ENCODE measurements at places on chromosomes 6 and 20.
A peak's percentile ranks its signal among the peaks of the same experiment; 100 is the strongest.

DNA sequence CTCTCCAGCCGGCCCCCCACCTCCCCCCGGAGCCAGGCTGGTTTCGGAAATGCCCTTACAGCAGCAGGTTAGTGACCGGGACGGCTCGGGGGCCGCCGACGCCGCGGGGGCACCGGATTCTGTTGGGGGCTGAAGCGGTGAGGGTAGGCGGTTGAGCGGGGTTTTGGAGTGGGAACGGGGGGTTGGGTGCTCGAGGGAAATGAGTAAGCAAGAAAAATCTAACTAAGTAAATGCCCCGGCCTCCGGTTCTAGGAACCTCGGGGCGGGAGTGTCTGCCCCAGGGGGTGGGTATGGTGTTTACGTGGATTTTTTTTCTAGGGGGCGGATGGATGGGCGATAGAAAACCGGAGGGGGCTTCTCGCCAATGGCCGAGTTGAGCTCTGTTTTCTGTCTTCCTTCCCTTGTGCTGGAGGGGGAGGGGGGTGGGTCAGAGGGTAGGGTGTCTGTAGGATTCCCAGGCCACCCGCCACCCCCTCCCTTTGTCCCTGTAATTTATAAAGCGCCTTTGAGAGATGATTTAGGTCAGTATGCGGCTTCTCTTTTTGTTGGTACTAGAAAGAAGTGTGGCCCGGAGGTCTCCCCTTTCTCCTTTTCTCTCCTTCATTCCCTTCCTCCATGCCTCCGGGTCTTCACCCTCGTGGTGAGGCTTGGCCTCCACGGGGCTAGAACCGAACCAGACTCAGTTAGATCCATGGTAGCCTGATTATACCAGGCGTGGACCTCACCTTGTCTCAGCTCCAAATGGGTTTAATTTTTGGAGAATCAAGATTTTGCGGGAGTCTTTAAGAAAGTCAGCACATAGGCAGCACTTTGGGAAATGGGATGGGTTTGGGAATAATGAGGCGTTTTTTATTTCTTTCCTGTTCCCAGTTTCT, 2.3 kb downstream of the E2F3 start:
- peak; percentile 77 for DNase-seq

DNA sequence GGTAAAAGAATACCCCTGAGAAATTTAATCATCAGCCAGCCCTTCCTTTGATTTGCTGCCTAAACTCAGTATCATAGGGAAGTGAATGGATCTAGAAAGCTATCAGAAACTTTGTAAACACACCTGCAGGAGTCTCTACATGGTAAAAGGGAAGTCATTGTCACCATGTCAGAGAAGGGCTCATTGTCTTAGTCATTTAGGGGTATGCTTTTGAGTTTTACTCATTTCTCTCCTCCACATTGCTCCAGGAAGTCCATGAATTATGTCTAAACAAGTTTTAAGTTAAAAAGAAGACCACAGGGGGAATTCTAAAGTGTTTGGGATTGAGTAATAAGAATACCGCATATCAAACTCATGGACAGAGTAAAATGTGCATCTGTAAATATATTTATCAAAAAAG, 2.5 kb downstream of the SLC17A1 start:
- no peak for DNase-seq

- no peak for DNase-seq
Observed at GRCh38 chr20:50317609-50318008, 127.0 kb downstream of the CEBPB start.

GRCh38 chr6:14066782-14067406, 50.7 kb upstream of the CD83 start:
- DNase-seq: peak; percentile 88

- no peak for DNase-seq
Observed at GRCh38 chr6:134331256-134331655, 13.3 kb upstream of the SGK1 start.

DNA sequence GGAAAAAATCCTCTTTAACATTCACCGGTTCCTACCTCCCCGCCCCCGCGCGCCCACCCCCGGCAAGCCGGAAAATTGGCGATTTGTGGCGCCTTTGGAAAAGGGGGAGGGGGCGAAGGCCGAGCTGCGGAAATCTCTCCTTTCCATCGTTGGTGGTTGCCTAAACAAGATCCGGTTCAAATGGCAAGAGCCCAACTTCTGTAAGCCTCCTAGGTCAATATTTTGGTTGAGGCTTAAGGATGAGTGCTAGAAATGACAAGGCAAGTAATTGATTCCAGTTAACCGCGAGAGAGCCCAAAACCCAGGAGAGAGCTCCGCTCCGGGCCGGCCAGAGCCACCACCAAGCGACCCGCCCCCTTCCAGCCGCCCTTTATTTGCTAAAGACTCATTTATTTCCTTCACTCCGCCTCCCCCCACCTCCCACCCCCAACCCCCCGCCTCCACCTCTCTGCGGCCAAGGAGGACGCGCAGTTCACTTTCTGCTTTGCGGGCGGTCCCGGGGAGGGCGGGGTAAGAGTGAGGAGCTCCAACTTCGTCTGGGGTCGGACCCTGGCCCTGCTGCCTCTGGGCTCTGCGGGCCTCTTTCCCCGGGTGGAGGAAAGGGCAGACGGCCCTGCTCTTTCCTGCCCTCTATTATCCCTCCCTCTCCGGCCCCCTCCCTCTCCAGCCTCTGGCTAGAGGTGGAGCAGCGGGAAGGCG, 838 bp upstream of the NKX2-2 start:
- no peak for DNase-seq

GRCh38 chr6:26439151-26440125, 866 bp upstream of the BTN3A3 start:
- DNase-seq: no peak

DNA sequence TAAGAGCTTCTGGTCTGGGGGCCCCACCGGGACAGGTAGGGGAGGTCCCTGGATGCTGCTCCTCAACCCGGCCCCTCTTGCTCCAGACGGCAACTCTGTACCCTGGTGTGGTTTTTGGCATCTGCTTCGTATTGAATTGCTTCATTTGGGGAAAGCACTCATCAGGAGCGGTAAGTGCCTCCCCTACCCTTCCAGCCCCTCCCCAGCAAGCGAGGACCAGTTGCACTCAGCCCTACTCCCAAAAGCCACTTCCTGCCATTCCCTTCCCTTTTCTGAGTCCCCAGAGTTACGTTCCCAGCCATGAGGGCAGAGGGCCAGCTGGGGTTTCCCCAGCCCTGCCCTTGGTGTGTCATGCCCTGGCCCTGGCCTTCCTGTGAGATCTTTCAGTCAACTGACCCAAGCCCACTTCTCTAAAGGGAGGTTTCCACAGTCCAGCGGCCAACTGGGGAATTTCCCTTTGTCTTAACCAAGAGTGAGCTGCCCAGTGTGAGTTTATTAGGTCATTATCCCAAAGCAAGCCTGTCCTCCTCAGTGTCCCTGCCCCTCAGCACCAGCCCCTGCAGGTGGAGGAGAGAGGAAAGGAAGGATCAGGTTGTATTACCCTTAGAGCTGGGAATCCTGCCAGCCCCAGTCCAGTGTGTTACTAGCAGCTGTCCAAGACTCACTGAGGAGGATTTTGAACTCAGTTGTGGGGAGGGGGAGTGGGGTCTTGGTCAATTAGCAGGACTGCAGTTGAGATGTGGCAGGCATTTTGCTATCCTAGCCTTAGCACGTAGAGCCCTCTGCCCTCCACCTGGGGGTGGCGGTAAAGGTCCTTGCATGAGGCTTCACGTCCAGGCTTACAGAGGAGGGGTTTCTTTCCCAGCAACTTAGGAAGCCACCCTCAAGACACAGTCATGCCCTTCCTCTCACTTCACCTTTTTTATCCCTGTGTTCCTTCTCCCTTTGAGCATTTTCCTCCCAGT, 45.8 kb downstream of the TM9SF4 start:
- DNase-seq: peak; percentile 97

DNA sequence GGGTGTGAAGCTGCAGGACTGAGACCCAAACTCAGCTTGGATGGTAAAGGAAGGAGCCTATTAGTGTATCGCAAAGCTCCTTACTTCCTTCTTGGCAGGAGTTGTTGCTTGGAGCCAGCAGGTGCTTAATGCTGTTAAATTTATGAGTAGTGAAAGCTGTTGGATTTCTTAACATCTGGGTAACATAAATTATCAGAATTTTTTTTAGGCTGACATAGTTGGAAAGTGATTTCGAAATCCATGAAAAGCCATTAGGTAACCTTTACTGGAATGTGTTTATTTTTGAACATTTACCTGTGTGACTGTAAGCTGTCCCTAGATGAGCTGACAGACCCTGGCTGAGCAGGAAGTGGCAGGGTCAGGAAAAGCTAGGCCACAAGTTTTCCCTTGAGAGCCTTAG, 470.4 kb upstream of the SLC35B3 start:
- DNase-seq: no peak

- no peak for DNase-seq
Observed at GRCh38 chr6:131001945-131002660, 60.9 kb downstream of the EPB41L2 start.

- no peak for DNase-seq
Observed at GRCh38 chr20:9668381-9668780, 154.0 kb downstream of the LAMP5 start.

DNA sequence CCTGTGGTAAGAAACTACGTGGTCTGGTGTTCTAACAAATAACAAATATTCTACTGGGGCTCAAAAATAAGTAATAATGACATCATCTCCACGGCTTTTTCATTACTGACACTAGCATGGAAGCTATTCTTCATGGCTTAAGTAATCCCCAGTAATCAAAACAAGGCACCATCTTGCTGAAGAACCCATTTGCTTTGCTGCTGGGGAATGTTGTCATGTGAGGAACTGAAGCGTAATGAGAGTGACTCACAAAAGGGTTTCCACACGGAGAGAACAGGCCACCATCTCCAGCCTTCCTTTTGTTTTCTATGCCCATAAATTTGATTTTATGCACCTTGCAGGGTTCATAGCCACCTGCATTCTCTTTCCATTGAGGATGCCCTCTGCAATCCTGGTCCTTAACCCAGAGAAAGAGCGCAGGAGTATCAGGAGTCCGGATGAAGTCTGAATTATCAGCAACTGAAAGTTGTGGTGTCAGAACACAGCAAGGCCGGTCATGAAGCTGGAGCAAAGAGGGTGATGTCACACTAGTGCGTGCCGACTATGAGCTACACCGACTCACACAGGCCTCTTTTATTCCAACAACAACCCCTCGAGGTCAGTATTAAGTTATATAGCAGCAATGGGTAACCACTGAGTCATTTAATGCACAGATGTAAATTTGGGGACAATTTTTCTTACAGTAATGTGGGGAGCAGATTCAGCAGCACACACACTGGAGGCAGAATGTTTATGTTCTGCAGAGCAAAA, 173.7 kb upstream of the SSTR4 start:
- peak; percentile 33 for DNase-seq

- no peak for DNase-seq
Observed at GRCh38 chr6:23243854-23244253, 674.5 kb downstream of the HDGFL1 start.

DNA sequence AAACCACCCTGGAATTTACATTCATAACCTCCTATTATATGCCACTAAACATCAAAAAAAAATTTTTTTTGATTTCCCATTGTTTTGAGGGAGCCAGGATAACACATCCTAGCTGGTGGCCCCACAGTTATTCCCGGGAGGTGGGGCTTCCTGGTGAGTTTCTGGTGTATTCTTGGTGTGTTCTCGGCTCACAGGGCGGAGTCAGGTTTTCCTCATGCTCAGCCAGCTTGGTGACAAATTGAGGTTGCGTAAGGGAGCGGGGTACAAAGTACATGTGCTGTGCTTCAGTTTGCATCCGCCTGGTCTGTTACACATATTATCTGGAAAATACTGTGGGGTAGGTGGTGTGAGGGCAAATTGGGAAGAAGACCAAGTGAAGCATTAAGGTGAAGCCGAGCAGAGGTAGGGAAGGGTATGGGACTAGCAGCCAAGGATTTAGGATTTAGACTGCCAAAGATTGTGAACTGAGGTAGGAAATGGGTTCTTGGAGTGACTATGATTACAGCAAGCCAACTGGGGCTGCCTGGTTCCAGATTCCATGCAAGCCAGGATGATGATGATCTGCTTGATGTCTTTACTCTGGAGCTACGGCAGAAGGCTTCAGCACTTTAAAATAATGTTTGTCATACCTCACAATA, 46.2 kb upstream of the EEF1A1 start:
- peak; percentile 75 for DNase-seq

DNA sequence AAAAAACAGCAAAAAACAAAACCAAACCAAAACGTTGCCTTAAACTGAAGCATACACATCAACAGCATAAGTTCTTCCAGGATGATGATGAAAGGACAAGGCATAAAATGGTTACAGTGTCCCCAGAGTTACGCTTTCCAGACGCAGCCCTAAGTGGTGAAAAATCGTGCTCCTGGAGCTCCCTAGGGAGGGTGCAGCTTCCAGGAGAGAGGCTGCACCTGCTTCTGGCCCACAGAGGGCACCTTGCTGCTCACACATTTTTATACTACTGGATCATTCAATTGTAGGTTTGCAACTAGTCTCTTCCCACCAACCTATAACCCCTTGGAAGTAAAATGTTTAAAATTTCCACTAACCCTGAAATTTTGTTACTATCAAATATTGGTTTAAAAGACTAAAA, 115.0 kb downstream of the PRKN start:
- DNase-seq: no peak

DNA sequence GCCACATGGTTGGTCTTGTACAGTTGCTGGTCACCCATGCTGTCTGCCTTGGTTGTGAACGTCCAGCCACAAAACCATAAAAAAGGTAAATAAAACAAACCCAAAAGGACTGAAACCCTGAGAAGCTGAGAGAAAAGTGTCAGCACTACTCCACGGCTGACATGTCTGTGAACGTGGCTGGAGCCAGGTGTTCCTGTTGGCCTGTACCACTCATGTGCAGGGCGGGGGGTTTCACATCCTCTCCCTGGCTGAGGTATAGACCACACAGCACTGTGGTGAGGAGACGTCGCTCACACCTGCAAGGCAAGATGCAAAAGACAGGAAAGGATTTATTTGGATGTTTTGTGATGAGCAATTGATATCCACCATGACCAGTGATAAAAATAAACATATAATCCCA, 51.9 kb upstream of the MRPS10 start:
- no peak for DNase-seq

- DNase-seq: no peak
Observed at GRCh38 chr6:3385660-3386151, 71.1 kb downstream of the SLC22A23 start.

- no peak for DNase-seq
Observed at GRCh38 chr6:18412068-18412467, 24.9 kb downstream of the RNF144B start.

- peak; percentile 98 for DNase-seq
Observed at GRCh38 chr20:44204156-44204831, 6.3 kb downstream of the OSER1 start.

DNA sequence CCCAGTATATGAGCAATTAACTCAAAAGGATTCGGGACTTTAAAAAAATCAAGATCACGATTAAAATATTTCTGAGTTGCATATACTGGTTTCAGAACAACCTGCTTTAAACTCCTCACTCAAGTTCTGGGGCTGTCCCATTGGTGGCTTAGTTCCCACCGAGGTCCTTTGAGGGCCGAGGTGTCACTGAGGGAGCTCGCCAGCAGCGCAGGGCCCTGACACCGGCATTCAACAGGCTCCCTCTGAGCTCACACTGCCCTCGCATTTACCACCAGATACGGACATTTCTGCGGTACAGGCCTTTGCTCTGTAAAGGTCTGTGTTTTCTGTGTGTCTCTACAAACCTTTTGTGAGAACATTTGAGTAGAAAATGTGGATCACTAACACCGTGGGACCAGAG, 24.4 kb upstream of the BNIP5 start:
- no peak for DNase-seq

GRCh38 chr20:44642203-44643153, 9.0 kb downstream of the ADA start:
- DNase-seq: peak; percentile 88

GRCh38 chr6:158033751-158034702, 52.4 kb downstream of the SYNJ2 start:
- DNase-seq: no peak

GRCh38 chr6:45657226-45657625, 279.5 kb upstream of the SUPT3H start:
- DNase-seq: peak; percentile 61

Data from ELR (cell line).